ENCODE measurements at places on chromosomes 1 and 21.

- no peak for DNase-seq
These were observed 13.1 kb upstream of the COL24A1 start for GRCh38 chr1:86169625-86170024.

DNA sequence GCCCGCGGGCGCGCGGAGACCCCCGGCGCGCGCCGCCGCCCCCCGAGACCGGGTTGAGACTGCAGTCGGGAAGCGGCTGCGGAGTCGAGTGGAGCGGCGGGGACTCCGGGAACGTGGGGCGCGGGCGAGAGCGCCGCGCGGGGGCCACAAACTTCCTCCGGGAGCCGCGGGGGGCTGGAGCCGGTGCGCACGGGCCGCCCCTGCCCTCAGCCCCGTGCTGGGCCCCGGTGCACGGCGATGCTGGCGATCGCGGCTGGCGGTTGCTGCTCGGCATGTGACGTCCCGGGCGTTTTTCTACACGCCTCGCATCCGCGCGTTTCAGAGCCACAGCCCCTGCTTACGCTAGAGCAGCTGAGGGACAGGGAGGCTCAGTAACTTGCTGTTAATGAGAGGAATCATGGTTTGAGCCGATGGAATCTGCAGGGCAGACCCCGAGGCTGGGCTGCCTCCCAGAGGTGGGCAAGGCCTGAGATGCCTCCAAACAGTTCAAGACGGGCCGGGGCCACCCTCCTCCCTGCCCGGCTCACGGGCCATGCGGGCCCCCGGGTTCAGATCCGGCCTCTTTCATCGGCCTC lies 520 bp downstream of the TMEM201 start:
- DNase-seq = peak; percentile 44

DNA sequence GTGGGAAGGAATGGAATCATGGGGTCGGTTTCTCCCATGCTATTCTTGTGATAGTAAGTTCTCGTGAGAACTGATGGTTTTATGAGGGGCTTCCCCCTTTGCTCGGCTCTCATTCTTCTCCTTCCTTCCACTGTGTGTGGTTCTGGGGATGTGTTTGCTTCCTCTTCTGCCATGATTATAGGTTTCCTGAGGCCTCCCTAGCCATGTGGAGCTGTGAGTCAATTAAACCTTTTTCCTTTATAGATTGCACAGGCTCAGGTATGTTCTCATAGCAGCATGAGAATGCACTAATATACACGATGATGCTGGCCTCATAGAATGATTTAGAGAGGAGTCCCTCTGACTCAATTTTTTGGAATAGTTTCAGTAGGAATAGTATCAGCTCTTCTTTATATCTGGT lies 195.4 kb upstream of the IVNS1ABP start:
- DNase-seq = no peak

GRCh38 chr1:24119859-24120756 lies 8.2 kb upstream of the MYOM3 start:
- no peak for DNase-seq

DNA sequence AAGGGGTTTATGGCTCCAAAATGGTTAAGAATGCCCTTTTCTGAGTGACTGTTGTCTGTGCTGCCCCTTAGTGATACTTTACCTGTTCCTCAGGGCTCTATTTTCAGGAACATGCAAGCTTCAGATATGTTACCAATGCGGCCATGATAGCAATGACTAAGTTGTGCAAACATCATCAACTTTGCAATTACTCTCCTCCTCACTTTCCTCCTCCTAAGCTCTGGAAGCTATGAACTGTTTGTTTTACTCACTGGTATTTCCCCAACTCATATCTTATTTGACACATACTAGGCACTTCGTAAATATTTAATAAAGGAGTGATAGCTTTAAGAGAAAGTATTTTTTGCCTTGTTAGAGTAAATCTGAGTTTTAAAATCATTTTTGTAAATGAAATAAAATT lies 53.8 kb downstream of the RWDD3 start:
- no peak for DNase-seq

- no peak for DNase-seq
These were observed 53.1 kb downstream of the NBPF6 start for GRCh38 chr1:108503062-108503733.

DNA sequence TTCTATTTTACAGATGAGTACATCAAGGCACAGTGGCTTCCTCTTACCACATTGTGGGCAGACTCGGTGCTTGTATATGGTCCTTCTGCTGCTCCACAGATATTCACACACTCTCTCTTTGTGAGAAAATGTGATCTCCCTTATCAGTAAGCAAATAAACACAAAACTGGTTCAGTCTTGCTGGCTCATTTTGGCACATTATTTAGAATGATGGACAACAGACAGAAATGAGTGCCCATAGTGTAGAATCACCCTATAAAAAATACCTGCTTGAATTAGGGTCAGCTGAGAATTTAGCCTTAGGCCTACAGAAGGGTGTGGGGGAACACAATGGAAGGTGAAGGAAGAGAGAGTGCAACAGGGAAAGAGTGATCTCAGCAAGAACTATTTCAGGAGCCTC lies 423.1 kb downstream of the HLX start:
- DNase-seq = no peak

GRCh38 chr1:26124418-26125331 lies 13.1 kb downstream of the PDIK1L start:
- DNase-seq = no peak

Measured in activated CD4-positive, alpha-beta T cell treated with anti-CD3 and anti-CD28 coated beads, Interleukin-10, Interleukin-2, amounts not matched to agents 100 ng/mL and 50 ng/mL, durations not matched to agents 16 hours and 8 hours (primary cell).